ENCODE measurements at places on chromosomes 2 and 18. TPM values are rescaled to one million over a fixed set of nuclear protein-coding genes. Genes with fewer than 3 reads are reported as not detected.

Gene EPHA4
- 17.3 TPM for total RNA-seq

Gene NR4A2
- total RNA-seq: not detected

Gene EGR4
- total RNA-seq: not detected

Gene UGT1A10
- total RNA-seq: not detected

Gene AGXT
- total RNA-seq: not detected

Gene ITGAV
- total RNA-seq: 260 TPM

Gene RTN4
- 262 TPM for total RNA-seq

Gene LAMA3
- 2.6 TPM for total RNA-seq

Gene VIL1
- not detected for total RNA-seq

Gene FLACC1
- 0.64 TPM for total RNA-seq

Gene TMEM182
- total RNA-seq: 1.3 TPM

Gene NGEF
- under 0.01 TPM for total RNA-seq

Gene SLC9A2
- not detected for total RNA-seq

Gene ZNF236
- total RNA-seq: 12.5 TPM

Gene DSG2
- total RNA-seq: 2.6 TPM

Gene MYL12B
- total RNA-seq: 330 TPM

Gene CCDC102B
- 10.4 TPM for total RNA-seq

Gene FAHD2B
- 4.5 TPM for total RNA-seq

Gene MSTN
- total RNA-seq: under 0.01 TPM

Gene ZNF513
- 11.9 TPM for total RNA-seq

Gene ABHD1
- not detected for total RNA-seq
